Activated naive CD8-positive, alpha-beta T cell treated with anti-CD3 and anti-CD28 coated beads, Interleukin-2, amount 10 ng/mL, durations not matched to agents 7 days and 5 days (primary cell): ENCODE measurements at places on chromosomes 1 and 21.

DNA sequence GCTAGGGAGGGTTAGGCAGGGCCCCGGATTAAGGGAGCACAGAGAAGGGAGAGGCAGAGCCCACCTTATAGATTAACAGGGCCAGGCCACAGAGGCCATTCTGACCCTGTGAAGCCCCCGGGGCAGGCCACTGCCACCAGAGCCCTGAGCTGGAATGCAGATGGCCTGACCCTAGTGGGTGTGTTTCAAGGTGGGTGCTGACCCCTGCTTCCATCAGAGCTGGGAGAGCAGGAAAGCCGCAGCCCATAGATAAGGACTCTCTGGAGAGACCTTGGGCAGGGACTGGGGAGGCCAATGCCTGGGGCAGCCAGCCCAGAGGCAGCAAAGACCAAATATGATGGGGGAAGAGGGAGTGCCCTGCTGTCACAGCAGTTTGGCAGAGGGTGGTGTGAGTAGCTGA is 35.9 kb downstream of the NCMAP start:
- no peak for DNase-seq

DNA sequence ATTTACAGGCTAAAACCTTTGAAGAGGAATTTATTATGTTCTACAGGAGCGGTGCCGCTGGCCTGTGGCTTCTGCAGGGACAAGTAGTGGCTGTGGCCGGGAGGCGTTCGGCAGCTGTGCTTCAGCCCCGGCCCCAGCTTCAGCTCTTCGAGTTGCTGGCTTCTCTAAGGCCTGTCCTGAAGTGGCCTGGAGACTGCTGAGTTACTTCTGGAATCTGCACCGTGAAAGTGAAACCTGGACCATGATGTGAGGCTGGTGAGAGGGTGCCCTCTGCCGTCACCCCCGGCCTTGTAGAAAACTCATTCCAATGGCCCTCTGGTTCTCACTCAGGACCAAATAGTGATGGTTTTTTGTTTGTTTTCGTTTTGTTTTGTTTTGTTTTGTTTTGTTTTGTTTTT is 48.1 kb downstream of the PRKCZ start:
- DNase-seq, result no peak

DNA sequence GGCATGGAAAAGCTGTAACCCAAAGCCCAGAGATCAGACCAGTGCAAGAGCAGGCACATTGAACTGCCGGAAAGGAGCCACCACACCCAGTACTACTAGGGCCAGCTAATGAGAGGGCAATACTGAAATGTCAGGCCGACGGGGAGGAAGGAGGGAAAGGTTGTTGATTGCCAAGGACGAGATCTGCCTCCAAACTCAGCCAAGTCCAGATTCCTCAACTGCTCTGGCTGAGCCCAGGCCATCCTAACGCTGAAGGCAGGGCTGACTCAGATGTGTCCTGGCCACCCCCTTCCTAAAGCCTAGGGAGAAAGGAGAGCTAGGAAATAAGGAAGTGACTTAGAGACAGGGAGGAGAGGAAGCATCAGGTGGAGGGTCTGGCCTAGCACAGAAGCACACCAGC is 42.1 kb upstream of the IPO9 start:
- no peak for DNase-seq

DNA sequence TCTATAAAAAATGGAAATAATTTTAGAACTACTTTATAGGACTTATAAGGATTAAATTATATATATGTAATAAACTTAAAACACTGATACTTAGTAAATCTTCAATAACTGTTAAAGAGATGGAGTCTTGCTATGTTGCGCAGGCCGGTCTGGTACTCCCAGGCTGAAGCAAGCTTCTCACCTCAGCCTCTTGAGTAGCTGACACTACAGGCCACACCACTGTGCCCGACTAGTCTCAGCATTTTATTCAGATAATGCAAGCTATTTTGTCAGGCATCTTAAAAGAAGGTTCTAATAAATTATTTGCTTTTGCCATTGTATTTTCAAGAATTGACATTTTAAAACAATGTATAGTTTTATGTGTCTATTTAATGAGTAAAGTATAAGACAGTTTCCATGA is 20.8 kb downstream of the CNST start:
- no peak for DNase-seq

DNA sequence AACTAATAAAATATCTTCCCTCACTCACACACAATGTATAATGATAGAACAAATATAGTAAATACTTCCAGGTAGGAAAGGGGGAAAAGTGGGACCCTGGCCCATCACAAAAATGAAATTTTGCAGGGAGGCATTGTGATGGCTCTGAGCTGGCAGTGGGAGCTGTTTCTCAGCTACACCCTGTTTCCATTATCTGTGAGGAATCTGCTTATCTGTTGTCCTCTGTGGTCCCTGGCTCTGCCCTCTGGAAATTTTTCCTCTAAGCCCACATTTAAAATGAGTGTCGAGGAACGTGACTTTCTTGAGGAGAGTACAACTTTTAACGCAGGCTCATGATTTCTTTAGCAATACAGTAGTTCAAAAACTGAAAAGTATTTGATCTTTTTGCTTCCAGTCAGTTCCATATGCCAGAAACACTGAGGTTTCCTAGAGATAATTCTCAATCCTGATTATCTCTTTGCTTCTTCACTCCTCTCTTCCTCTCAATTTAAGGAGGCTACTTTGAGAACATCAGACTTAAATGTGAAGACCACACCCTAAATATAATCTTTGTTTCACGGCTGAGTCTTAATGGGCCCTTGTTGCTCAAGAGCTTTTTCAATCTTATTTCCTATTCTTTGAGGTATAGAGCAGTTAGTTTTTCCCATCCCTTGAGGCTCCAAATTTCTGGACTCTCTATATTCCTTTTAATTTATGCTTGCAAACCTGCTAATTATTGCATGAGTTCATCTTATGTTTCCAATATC is 5.0 kb upstream of the EEIG2 start:
- DNase-seq, result no peak

DNA sequence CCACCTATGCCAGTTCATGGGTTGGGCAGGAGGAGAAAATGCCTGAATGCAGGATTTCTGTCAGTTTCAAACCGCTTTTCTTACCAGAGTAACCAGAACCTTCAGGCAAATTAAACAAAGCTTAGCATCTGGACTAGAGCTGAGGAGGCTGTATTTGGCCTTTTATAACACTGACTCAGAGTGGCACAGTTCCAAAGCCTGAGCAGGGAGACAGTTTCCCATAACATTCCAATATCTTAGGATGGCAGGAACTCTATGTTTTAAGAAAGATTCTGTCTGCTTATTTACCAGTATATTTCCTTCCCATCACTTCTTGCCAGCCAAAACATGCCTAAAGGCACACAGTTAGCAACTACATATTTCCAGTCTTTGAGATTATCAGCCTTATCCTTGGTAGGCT is 46.8 kb downstream of the UBR4 start:
- DNase-seq, result no peak

DNA sequence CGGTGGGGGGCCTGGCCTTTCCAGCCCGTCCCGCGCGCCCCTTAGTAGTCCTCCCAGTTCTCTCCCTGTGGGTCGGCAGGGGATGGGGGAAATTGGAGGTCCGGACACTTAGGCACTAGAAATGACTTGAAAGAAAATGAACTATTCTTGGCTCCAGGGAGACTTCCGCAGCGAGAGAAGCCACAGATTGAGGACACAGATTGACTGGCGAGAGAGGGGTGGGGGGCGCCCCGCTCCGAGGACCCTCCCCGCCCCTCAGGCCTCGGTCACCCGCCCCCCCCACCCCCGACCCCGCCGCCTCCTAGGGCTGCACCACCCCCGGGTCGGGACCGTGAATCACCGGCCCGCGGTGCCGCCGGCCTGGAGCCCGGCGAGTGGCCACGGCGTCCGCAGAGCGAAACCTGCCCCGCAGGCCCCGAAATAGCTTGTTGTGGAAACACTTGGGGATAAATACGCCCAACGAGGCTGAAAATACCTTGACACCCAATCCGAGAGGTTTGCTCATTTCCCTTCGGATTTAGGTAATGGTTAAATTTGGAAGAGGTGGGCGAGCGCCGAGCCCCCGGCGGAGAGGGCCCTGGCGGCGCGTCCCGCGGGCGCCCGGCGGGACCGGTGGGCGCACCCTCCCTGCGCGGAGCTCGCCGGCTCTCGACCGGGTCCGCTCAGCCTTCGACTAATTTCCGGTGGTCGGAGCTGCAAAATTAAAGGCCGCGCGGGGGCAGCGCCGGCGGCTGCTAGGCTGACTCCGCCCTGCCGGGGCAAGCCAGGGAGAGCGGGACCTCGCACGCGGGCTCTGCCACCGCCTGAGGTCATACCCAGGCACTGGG is at the start of gene GFI1:
Gene GFI1, minus strand, starts transcription at position 675 of the 827 bp plus-strand sequence. CDS start 3,438 bp downstream, outside the sequence.
- peak; percentile 80 for DNase-seq

- DNase-seq, result no peak
These were observed 146.6 kb downstream of the VPS13D start for GRCh38 chr1:12376236-12377045.

- DNase-seq, result peak; percentile 55
These were observed 1.2 kb upstream of the LHX9 start for GRCh38 chr1:197915862-197916499.

GRCh38 chr1:11417162-11417561 is 61.8 kb upstream of the DISP3 start:
- no peak for DNase-seq

GRCh38 chr1:39761557-39762260 is 9.4 kb downstream of the OXCT2 start:
- no peak for DNase-seq

- no peak for DNase-seq
These were observed 22.7 kb upstream of the SHE start for GRCh38 chr1:154524881-154525280.
